Tongue (tissue), 3 donors: ENCODE measurements at places on chromosomes 7 and 10.

- DNase-seq, result peak; percentile 38
These were observed 2.1 kb downstream of the RET start for GRCh38 chr10:43078986-43079273.

GRCh38 chr10:127067542-127068194 lies 128.7 kb downstream of the INSYN2A start:
- DNase-seq, result no peak

DNA sequence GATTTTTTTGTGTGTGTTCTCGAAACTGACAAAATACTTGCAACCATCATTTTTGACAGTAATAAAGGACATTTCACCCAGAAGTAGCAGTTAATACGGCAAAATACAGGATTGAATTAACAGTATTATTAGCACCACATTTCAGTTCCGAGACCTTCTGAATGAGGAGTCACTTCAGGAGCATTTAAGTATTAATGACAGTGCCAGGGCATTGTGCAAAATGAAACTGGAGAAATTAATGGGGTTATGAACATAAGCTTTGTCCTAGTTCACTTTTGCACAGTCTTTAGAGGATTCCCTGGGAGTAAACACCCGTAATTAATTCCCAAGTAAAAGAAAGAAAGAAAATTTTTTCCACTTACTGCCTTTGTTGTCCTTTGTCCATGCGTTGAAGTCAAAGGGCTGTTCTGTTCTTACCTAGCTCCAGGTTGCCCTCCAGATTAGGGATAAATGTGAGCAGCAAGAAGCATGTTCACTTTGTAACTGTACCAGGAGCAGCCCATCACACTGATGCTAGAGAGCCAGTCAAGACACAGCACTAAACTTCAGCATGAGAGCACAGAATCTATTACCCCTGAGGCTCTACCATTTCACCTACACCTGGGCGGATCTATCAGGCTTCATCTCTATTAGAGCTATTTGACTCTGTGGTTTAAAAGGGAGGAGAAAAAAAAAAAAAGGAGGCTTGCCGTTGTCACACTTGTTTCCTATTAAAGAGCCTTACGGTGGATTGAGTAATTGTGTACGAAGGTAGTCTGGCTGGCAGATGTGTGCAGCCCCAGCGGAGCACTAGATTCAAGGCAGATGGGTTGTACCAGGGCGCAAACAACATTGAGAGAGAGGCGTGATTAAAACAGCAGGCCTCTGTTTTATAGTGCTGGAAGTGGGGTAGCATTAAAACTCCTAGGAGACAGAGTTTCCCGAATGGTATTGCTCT lies 297.8 kb upstream of the SEMA3A start:
- no peak for DNase-seq

DNA sequence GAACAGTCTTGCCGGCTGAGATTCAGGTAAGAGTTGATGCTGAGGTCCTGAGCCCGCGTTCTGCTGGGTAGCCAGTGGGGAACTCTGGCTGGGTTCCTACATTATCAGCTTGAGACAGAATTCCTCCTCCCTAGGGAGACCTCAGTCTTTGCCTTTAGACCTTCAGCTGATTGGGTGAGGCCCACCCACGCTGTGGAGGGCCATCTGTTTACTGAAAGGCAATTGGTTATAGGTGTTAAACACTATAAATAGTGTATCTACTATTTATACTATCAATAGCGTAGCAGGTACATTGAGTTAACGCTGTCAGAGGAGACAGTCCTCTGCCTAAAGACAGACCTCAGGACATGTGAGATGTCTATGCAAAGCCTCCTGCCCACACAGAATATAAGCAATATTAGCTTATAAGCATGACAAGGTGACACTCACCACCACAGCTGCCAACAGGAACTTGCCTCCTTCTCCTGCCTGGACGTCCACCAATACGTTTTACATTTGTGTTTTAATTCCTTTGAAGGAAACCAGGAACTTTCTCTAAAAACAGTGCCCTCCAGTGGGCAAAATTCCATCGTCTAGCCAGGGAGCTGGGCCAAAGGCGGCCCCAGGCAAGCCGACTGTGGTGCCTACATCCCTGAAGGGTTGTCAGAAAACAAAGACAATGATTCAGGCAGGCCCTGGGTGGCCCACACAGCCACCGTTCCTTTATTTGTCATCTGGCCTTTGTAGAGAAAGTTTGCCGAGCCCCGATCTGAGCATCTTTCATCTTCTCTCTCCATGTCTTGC lies 58.8 kb downstream of the INSIG1 start:
- no peak for DNase-seq

- peak; percentile 64 for DNase-seq
These were observed 1.3 kb downstream of the ZNRF2 start for GRCh38 chr7:30285536-30286284.

DNA sequence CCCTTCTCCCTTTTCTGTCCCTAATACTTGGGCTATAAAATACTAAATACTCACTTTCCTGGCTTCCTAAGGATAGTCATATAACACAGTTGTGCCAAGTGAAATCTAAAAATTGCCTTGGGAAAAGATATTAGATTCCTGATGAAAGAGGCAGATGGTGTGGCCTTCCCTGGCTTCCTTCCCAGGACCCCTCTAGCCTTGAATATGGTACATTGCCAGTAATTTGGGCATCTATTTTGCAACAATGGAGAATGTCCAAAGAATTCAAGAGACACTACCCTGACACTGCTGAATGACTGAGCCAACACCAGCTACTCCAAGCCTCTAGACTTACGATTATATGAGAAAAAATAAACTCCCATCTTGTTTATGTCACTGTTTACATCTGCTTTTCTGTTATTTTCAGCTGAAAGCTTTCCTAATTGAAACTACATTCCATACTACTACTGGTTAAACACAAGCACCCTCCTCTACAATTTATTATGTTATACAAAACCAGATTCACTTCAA lies 17.9 kb downstream of the COPG2 start:
- peak; percentile 72 for DNase-seq

- no peak for DNase-seq
These were observed 138.9 kb downstream of the ARHGAP22 start for GRCh38 chr10:48465860-48466521.

DNA sequence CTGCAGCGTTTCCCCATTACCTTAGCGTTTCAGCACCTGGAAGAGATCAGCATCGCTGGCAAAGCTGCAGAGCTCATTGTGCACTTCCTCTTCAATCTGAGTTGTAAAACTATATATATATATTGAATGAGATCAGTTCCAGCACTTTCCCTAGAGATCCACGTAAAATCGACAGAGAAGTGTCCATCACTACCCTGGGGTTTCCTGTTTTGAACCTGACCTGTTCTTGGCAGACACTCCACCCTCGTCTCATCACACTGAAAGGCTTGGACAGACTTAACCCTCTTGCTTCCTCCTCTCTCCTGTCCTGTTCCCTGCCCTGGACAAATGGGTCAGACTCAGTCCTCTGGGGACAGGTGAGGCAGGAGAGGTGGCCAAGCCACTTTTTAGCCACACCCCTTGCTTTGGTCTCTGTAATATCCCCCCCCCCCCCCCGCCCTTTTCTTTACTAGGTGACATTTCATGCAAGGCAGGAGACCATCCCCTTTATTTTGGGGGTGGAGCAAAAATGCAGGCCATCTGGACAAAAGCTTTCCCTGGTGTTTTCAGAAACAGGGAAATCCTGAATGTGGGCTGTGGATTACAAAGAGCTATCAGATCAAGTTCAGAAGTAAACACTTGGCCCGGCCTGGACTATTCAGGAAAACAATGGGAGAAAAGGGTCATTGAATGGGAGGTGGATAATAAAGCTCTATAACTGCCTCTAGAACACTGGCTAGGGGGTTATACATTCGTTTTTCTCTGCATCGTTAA lies 83.7 kb upstream of the KDM7A start:
- DNase-seq, result peak; percentile 65

GRCh38 chr10:125824736-125825135 lies 1.4 kb downstream of the BCCIP start:
- no peak for DNase-seq

- DNase-seq, result no peak
These were observed 91.4 kb upstream of the CAV2 start for GRCh38 chr7:116408166-116408565.

- DNase-seq, result no peak
These were observed 209.6 kb downstream of the CCSER2 start for GRCh38 chr10:84538036-84538435.

DNA sequence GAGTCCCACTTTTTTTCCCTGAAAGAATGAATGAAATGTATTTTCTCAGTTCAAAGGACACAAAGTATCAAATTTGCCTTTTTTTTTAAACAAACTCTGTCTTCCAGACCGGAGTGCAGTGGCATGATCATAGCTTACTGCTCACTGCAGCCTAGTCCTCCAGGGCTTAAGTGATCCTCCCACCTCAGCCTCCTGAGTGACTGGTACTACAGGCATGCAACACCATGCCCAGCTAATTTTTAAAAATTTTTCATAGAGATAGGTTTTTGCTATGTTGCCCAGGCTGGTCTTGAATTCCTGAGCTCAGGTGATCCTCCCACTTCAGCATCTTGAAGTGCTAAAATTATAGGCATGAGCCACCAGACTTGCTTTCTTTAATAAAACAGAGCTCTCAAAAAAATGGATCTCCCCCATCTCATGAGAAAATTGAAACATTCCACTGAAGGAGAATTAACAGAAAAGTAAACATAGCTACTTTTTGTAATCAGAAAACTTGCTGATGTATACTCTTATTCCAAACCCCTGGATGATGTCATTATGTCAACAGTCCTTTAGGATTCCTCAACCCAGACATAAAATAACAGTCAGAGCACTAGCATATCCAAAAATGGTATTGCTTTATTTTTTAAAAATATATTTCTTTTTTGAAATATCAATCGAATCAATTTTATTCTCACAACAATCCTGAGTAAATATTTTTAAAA lies 12.3 kb upstream of the TRDMT1 start:
- no peak for DNase-seq

DNA sequence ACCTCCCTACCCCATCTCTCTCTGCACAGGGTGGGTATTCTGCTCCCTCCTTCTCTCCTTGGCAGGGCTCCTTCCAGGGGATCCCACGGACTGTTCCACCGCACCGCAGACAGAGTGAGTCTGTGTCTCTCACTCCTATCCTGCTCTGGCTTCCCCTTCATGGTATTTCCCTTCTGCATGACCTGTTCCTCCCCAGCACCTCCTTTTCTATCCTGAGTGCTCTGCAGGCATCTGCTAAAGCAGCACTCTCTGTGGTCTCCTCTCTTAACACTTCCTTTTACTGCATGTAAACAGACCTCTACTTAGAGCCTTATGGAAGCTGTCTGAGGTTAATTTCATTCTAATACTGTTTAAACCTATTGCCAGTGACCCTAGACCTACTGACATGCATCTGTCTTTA lies 171.5 kb downstream of the CCSER2 start:
- DNase-seq, result no peak

DNA sequence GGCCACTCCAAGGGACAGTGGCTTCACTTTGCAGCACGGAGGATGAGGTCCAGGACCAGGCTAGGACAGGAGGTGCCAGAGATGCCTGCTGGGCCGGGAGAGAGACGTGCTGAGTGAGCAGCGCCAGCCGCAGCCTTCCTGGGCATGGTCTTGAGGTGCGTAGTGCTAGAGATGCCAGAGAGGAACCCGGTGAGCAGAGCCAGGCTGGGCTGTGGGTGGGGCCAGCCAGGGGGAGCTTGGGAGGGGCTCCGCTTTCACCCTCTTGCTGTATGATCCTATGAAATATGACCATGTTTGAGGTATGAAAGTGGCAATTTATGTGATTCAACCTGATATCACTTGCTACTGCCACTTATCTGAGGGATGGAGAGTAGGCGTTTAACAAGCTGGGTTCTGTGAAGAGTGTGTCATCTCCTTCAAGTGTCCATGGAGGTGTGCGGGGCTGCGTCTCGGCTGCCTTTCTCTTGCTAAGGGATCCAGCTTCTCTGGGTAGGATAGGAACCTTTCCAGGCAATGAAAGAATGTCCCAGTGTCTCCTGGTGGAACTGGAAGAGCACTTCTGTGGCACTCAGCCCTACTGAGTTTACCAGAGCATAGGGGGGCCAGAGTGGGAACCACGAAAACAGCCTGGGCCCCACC lies 518.4 kb upstream of the FOXK1 start:
- no peak for DNase-seq

- DNase-seq, result no peak
These were observed 182.4 kb downstream of the DOCK4 start for GRCh38 chr7:112023786-112024185.

DNA sequence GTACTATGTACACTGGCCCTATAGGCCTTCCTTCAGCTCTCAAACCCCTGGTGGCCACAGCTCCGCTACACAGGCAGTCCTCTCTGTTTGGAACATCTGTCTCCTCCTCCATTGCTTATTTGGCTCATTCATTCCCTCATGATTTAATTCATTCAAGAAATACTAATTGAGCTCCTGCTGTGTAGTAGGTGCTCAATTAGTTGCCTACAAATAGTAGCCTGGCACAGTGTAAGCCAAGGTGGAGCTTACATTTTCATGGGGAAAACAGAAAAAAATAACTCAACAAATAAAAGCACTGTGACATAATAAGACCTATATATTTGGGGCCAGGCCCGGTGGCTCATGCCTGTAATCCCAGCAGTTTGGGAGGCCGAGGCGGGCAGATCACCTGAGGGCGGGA lies 3.4 kb upstream of the FIS1 start:
- DNase-seq, result no peak

DNA sequence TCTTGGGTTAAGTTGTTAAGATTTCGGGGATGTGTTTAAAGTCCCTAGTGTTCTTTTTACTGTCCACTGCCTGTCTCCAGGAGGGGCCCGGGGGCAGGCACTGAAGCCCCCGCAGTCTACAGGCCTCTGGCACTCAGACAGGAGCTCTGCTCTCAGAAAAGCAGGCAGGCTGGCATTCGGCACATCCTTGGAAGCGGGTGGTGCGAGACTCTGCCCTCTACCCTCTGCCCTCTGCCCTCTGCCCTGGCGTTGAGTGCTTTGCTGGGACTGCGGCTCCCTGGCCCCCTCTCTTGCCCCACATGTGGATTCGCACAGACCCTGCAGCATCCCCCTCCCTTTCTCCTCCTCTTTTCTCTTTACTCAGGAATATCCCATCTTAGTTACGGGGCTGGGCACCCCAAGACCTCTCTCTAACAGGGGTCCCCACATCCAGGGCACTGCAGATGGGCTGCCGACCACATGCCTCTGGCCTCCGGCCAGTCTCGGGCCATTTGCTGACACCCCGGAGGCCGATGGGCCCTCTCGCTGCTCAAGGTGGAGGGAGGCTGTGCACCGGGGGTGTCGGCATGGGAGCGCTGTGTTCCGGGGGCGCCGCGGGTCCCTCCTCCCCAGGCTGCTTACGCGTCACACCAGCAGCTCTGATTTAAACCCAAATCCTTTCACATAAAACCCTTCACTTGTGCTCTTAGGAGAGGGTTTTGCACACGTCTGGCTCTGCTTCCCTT lies 479.9 kb downstream of the DNAJB6 start:
- no peak for DNase-seq
